Astrocyte of the cerebellum (primary cell): ENCODE measurements at places on chromosomes 5 and 9.

DNA sequence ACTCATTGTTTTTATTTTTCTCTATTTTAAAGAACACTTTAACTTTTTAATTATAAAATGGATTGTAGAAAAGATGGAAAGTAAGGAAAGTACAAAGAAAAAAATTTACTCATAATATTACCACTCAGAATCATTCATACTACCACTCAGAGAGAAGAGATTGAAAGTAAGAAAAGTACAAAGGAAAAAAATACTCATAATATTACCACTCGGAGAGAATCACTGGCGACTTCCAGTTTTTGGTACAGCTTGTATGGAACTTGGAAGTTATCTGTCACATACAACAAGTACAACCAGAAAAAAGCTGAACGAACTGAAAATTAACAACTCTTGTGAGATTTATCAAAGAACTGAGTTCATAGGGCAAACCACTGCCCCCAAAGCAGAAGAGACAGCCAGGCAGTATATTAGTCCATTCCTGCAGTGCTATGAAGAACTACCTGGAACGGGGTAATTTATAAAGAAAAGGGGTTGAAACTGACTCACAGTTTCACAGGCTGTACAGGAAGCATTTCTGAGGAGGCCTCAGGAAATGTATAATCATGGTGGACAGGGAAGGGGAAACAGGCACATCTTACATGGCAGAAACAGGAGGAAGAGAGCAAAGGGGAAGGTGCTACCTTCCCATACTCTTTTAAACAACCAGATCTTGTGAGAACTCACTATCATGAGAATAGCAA lies 183.9 kb downstream of the SMARCA2 start:
- no peak for DNase-seq

- DNase-seq, result no peak
Observed at GRCh38 chr5:149680810-149681221, 49.3 kb upstream of the PPARGC1B start.

DNA sequence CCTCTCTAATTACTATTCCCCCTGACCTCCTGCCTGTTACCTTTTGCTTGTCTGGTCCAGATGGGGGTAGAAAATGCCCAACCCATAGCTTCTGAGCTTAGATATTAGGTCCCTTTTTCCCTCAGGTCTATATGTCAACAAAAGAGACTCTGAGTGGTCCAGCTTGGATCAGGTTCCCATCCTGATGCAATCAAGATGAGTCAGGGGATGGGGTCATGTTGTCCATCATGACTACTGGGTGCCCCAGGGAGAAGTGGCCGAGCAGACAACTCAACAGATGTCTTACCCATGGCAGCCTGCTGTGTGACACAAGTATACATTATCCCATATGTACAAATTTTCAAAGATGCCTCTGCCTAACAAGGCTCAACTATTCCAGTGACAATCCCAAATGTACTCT lies 9.1 kb upstream of the ANKH start:
- DNase-seq, result no peak

- no peak for DNase-seq
Observed at GRCh38 chr5:128815201-128815600, 150.1 kb upstream of the SLC27A6 start.

DNA sequence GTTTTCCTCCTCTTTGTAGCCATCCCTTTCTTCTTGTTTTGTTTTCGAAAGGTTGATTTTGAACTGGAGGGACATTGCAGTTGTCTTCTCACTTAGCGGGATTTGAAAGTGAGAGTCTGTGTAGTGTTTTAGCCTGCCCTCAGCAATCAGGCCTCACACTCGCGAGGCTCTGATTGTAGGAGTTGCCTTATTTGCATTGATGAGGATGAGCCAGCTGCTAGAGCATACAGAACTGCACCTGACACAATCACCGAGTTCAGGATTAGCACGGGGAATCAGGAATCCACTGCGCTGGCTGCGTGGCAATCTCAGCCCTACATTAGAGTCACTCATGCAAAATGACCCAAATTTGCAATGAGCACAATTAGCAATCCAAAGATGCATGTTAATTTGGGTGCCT lies 122.5 kb upstream of the TMEM161B start:
- DNase-seq, result no peak

- DNase-seq, result no peak
Observed at GRCh38 chr5:151862811-151863472, 61.7 kb downstream of the GLRA1 start.

DNA sequence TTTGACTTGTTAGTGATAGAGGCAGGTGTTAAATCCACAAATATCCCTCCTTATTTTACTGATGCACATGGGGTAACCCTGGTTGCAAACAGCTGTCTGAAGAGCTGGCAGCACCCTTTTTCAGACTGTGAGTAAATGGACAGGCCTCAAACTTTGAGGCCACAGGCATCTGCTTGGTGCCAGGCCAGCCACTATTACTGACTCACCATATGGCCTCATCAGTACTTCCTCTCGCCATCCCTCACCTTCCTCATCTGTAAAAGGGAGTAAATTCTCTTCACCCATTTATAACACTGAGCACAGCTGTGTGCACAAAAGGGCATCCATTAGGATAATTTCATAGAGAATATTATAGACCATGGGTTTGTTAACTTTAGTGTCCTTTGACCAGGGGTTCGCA lies 11.9 kb upstream of the TNIP1 start:
- DNase-seq, result no peak

DNA sequence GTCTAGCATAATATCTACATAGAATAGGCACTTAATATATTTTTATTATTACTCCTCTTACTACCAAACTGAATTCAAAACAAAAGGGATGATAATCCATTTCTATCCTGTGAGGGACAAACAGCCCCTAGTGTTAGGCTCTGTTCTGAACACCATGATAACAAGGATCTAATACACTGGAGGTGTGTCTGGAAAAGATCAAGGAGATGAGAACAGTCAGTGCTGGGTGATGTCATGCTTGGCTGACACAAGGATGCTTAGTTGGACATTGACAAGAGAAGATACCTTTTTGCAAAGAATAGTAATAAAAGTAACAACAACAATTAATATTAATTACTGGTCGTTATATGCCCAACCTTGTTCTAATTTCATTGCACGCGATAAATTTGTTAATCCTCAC lies 458.7 kb downstream of the EBF1 start:
- DNase-seq, result no peak

DNA sequence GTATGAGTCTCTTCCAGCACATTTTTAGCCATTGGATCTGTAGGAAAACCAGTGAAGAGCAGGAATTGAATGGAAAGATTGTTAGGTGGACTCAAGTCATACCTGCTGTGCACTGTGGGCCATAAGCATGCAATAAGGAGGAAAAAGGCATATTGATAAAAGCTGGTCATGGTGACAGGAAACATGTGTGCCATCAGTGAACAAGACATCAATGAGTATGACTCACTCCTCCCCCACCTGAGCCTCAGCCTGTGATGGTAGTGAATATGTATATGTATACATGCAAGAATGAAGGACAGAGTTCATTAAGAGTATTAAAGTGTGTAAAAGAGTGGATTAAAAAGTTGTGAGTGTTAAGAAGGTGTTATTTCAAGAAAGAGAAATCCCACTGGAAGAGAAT lies 164.5 kb downstream of the TMEM38B start:
- no peak for DNase-seq

DNA sequence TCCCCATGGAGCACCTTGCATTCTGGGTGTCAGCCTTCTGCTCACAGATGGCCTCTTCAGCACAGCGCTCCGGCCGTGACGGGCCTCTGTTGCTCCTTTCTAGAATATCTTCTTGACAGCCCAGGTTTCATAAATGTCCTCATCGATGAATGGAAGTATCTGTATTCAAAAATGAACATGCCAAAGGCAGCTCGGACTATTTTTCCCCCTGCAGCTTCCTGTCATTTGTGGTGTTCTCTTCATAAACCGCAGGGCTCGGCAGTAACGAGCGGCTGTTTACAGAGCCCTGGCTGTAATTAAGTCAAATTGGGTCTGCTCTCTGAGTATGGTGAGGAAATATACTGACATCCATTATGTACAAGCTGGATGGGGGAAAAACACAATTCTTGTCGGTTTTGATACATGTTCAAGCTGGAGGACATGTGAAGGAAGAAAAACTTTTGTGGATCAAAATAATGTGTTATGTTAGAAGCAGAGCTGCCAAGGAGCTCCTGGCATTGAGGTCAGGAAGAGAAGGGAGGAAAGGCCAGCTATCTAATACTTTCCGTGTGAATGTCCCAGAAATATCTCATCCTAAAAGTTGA lies 154.1 kb upstream of the CD180 start:
- no peak for DNase-seq

DNA sequence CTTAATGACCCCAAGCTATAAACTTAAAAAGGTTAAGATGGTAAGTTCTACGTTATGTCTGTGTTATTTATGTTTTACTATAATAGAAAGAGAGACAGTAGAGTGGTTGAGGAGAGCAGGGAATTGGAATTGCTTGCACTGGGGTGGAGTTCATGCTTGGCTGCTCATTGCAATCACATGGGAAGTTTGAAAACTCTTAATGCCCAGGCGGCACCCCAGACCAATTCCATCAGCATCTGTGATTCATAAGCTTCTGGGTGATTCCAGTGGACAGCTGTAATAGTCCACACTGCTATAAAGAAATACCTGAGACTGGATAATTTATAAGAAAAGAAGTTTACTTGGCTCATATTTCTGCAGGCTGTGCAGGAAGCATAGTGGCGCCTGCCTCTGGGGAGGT lies 323.9 kb upstream of the MSX2 start:
- DNase-seq, result no peak

DNA sequence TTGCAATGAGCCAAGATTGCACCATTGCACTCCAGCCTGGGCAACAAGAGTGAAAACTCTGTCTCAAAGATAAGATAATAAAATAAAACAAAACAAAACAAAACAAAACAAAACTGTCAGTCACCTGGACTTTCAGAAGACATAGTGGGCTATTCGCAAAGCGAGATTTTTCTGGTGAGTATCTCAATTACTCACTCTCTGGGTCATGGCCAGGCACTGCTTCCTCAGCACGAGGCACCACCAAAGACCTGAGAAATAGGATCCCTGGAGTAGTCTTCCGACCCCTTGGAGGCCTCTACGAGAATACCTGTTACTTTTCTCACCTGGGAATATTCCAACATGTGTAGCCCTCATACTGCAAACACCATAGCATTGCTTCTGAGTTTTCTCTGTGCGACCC lies 201.7 kb upstream of the ZNF618 start:
- DNase-seq, result no peak

DNA sequence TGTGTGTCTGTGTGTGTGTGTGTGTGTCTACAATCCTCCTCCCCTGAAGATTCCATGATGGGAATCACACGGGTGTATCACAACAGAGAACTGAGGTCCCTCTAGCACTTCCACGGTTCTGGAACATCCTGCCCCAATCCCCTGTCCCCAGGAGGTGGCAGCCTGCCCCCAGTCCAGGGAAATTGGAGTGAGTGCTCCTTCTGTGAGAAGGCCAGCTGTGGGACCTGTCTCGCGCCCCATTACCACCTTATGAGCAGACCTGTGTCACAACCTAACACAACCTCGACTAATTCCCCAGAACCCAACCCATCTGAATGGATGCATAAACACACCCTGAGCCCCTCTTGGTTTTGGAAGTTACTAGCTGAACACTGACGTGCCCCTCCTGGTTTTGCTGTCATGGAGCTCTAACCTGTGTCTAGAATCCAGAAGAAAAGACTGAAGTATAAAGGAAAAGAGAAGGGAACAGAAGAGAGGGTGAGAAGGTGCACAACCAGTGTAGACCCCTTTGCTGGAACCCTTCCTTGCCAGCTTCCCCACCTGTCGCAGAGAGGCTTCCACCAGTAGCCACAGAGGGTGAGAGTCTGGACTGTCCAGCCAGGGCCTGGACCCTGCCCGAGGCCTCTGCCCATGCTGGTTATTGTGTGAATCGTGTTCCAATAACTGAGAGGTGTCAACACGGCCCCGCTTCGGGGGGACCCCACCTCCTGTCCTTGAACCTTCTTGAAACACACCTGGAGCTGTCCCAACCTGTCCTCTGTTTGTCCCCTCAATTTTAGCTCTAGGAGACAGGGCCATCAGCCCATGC lies 3.4 kb downstream of the BTNL9 start:
- no peak for DNase-seq

DNA sequence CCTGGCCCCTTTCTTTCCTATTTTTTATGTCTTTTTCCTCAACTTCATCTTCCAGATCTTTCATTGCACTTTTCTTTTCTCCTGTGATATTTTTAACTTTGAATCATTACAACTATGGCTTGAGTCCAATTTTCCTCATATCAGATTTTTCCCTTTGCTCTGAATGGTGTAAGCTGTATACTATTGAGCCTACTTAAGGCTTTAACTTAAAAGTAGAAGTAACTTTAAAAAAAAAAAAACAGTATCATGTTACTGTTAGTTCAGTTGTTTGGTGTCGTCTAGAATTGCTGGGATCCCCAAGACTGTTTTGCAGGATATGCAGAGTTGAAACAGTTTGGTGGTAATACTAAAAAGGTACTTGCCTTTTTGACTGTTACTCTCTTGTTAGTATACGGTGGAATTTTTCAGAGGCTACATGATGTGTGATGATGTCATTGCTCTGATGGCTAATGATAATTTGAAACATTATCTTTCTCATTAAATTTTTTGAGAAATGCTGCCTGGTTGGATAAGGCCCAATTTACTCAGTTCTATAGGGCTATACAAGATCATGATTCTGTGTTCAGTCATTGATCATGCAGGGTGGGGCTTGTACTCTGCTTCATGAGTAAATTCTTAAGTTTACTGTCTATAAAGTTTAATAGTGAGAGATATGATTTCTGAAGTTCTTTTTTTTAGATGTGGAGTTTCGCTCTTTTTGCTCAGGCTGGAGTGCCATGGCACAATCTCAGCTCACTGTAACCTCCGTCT lies 8.8 kb downstream of the NAA35 start:
- no peak for DNase-seq

DNA sequence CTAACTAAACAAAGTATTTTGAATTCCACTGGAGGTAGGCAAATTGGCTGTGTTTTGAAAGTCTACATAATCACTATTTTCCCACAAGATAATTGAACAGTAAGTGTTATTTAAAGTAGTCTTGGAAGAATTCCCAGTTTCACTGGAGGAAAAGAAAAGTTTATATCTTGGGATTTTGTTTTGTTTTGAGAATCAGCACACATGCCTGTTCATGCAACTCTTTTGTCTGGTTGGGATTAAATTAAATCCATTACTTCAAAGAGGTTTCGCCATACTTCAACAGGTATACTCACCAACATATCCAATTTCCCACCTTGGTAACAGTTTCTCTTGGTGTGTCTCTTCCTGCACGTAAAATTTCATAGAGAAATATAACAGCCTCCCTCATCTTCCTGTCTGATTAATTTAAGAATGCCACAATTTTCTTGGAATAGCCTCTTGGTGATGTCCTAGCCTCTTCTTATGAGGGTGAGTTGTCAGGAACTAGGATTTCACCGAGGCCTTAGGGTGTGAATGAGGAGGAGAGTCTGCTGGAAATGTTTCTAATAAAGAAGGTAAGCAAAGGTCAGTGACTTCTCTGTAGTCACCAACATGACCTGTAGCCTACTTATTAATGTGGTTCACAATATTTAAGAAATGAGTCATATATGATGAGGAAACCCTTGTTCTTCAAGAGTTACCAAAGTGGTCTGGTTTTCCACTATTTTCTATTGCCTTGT lies 48.1 kb downstream of the ITGA2 start:
- DNase-seq, result no peak

- no peak for DNase-seq
Observed at GRCh38 chr5:1386274-1386717, 41.4 kb upstream of the CLPTM1L start.

GRCh38 chr5:136424835-136425584 lies 59.7 kb upstream of the TRPC7 start:
- peak; percentile 2 for DNase-seq
